ENCODE measurements at places on chromosomes 2 and 18.

DNA sequence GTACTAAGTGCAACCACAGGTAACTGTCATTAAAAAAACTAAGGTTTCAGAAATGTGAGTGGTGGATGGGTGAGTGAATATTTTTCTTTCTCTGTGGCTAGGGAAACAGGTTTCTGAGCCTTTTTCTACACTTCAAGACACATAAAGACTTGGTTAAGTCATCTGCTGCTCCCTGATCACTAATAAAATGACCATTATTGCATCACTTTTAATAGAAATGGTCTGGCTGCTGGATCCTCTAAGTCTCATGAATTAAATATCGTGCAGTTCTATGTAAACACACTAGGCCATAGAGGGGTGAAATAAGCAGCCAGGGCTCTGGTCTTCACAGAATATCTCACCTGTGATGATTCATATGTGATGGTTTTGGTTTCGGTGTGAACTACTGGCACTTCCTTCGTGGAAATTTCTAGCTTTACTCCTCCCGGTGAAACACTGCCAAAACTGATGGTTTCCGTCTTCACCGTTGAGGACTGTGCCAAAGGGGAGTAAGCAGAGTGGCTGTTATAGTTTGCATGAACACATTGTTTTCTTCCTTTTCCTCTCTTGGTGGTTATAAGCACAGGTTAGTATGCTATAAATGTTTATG, 100.4 kb upstream of the ZBTB14 start:
- no peak for DNase-seq

- peak; percentile 72 for DNase-seq
These were observed at the start of gene GBX2 for GRCh38 chr2:236168110-236169080. Gene GBX2, minus strand, starts transcription at chr2:236168386. Its CDS starts 415 bp downstream, at chr2:236167971.

- no peak for DNase-seq
These were observed 47.2 kb upstream of the XPO1 start for GRCh38 chr2:61585383-61585782.

GRCh38 chr18:47978141-47978540, 47.7 kb upstream of the SMAD2 start:
- no peak for DNase-seq

DNA sequence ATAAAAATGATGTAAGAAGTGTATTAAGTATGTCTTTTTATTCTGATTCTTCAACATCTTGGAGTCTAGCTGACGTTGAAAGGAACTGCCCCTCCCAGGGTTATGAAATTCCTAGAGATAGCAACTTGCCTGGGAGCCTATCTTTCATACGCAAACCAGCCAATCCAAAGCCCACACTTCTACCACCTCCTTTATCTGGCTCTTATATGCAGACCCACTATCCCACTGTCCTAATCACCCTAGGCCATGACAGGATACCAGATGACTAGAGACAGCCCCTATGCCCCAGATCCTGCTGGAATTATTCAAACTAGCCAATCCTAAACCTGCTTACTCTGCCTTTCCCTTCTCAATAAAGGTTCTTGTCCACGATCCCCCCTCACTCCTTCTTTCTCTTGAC, 11.8 kb upstream of the CDC42EP3 start:
- DNase-seq = no peak

DNA sequence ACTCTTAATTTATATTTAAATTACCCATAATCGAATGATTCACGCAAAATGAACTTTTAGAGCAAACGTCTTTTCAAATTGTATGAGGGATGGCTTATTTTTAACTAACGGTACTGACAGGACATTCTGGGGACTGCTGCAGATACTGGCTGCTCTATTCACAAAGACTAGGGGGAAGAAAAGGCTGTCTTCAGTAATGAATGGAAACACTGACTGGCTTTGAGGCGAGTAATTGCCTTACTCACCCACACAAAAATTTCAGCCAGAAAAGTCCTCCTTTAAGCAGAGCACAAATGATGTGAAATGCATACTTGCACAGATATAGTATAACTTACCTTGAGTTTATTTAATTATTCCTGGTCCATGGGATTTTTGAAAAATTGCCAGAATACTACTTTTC, 852.6 kb downstream of the DPP10 start:
- no peak for DNase-seq

DNA sequence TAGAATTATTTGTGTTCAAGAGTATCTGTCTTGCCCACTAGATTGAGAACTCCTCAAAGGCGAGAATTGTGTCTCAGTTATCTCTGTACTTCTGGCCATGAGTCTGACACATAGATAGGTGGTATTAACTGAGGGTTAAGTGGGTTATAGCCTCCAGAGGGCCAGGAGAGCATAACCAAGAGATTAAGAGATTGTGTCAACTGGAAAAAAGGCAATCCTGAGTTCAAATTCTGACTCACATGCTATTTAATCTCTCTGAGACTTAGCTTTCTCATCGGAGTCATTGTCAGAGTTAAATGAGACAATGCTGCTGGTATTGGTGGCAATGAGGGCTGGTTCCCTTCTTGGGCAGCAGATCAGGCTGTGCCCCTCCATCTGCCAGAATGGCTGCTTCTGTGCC, 330.9 kb downstream of the TNS1 start:
- no peak for DNase-seq
